NCI-H526 (cell line): ENCODE measurements at places on chromosomes 7 and 10.

- no peak for DNase-seq
Measured at GRCh38 chr7:78895393-78895792, 558.1 kb downstream of the MAGI2 start.

DNA sequence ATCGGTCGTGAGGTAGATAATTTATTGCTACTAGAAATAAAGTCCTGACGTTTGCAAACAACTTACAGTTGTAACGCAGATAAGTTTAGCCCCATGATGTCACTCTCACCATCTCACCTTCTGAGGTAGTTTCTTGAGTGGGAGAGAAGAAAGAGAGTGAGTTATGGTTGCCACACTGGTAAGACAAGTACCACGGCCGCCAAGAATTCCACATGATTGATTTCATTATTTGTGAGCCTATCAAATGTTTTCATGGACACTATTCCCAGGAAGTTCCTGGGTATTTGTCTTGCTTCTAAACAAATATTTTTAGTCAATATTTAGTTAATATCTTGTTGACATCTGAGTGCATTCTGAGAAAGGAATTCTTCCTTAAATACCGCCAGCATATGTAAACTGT is 339.4 kb upstream of the KIAA1217 start:
- DNase-seq: no peak

DNA sequence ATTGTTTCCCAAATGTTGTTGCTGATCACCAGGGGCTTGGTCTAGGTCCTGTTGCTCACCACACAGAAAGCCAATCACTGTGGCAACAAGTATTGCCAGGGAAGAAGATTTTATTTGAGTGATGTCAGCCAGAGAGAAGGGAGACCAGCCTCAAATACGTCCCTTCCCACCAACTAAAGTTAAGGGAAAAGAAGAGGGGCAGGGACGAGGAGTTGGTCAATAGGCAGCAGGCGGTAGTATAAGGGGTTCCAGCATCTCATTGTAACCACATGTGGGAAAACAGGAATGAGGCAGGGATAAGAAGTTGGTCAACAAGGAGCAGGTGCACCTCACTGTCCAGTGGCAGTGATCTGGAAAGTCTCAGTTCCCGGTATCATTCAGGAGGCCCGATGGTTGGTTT is 138.9 kb upstream of the KCNMA1 start:
- no peak for DNase-seq

DNA sequence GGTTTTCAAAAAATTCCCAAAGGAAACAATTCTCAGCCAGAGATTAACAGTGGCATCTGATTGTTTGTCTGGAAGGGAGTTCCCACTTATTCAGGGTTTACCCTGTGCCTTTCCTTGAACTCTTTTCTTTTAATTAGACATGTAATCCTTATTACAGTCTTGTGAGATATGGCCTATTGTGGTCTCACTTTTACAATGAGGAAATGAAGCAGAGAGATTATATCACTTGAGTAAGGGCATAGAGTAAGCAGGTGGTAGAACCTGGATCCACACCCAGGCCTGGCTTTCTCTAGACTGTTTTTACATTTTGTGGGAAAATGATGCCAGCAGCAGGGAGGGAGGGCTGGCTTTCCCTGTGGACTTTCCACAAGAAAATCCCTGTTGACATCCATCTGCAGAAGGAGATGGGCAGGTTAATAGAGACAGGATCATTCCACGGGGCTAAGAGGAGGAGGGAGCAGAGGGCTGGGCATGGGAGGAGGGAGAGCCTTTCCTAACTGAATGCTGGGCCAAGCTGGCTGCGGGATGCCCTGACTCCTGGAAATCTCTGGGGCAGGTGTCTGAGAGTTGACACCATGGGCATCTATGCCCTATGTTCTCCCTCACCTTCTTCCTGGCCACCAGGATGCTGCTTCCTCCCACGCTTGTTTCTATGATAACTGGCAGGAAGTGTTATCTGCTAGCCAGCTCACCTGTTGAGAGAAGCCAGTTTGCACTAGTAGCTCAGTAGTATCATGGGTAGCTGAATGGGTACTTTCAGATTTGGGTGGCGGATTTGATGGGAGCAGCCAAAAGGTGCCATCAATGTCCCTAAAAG is 28.7 kb upstream of the ARHGAP22 start:
- DNase-seq: no peak
